ENCODE measurements at places on chromosomes 6 and 20.

DNA sequence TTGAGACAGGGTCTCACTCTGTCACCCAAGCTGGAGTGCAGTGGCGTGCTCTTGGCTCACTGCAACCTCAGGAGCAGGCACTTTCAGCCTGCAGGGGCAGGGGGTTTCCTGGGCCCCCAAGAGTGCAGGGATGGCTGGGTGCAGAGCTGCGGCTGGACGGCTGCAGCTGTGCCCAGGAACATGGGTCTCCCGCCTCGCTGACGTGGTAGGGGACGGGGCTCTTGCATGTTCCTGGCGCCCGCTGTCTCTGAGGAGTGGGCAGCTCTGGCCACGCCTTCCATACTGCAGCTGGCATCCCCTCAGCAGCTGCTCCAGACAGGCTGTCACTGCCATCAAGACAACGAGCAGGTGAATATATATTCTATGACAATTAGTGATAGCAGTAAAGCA, 2.2 kb upstream of the DEK start:
- no peak for DNase-seq

DNA sequence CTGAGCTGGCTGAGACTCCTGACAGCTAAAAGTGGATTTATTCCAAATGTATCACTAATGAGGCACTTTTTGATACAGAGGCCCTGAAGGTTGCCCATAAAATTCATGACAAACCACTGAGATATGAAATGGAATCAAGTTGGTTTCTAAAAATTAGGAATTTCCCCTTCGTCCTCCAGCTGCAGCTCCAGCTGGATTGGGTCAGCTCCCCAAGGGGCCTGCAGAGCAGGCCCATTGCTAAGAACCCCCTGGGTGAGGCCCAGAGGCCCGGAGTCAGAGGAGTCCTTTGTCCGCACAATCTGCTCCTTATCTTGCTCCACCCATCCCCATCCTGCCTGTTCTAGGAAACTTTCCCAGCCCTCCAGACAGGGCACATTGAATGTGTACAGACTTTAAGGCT, 163.5 kb upstream of the TOP1 start:
- DNase-seq = no peak

DNA sequence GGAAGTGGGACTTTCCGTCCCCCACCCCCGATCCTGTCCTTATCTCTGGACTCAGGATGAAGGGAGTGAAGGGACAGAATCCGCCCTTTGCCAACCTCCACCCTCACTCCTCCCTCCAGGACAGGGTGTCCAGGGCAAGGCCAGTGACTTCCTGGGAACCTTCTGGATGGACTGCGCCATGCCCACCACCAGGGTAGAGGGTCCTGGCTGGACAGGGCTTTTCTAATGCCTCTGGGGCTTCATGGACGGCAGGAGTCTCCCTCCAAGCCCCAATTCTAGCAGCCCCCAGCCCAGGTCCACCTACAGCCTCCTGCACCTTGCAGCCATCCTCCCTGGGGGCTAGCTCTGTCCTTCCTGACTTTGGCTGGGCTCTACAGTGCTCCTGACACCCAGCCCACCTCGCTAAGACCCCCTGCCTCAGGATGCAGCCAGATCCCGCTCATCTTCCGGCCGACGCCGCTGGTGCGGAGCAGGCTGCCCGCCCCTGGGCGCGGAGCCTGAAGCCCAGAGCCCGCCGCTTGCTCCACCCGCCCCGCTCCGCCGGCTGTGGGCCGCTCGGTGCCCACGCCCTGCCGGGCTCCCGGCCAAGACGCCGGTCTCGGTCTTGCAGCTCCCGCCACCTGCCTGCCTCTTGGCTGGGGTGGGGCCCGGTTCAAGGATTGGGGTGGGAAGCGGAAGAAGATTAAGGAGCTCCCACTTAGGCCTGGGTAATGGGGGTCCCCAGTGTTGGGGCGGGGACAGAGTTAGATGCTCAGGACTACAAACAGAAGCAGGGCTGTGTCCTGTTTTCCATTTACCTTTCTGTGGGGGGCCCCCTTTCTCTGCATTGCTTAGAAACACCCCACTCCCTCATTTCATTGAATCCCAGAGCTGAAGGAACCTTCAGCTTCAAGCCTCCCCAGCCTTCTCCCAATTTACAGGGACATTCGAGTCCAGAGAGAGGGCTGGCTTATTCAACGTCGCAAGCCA, 72.8 kb downstream of the MDGA1 start:
- DNase-seq = no peak

- DNase-seq = no peak
These were observed 3.8 kb downstream of the INSM1 start for GRCh38 chr20:20371681-20372080.

- DNase-seq = no peak
These were observed 496.2 kb upstream of the SULF2 start for GRCh38 chr20:48281501-48281900.

DNA sequence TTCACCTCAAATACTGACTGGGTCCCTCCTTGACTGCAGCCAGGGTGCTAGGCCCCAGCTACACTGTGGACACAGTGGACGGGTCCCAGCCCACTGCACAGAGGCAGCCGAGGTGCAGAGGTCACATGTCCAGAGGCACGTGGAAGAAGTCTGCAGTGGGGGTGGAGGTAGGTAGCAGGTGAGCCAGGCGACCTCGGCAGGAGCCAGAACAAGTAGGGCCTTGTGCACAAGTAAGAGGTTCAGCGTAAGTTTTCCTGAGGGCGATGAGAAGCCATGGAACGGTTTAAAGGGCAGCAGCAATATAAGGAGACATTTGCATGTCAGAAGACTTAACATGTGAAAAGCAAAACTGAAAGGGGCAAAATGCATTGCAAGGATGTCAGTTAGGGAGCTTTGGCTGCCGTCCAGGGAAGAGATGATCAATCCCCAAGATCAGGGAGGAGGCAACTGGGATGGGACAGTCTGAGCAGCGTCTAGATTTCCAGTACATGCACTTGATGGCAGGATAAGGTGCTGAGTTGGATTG, 49.7 kb upstream of the SNX9 start:
- DNase-seq = no peak

Data from sigmoid colon (tissue), 7 donors.